ENCODE measurements at places on chromosomes 16 and 17.

- peak; percentile 27 for DNase-seq
These were observed 453.3 kb downstream of the KCNJ2 start for GRCh38 chr17:70622368-70623260.

GRCh38 chr16:54458923-54459322 lies 172.3 kb upstream of the IRX3 start:
- DNase-seq = no peak

- DNase-seq = no peak
These were observed 9.2 kb downstream of the CHD3 start for GRCh38 chr17:7897773-7898172.

- no peak for DNase-seq
These were observed 2.0 kb downstream of the TTYH2 start for GRCh38 chr17:74215342-74215727.

- DNase-seq = no peak
These were observed 2.5 kb upstream of the ATP6V0C start for GRCh38 chr16:2511128-2511800.

DNA sequence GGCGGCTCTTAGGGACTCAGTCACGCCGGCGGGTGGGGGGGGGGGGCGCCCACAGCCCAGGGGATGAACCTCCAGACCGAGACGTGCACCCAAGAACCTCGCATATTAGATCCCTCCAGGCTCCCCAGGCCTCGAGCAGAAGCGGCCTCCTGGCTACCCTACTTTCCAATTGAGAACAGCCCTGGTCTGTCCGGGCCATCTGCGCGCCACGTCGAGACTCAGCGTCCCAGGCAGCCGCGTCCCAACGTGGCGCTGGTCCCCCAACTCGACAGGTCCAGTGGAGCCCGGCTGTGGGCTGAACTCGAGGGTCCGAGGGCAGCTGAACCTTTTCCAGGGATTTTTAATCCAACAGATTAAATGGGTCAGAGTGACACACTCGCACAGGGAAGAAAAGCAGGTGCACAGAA lies 2.3 kb upstream of the IRX3 start:
- no peak for DNase-seq

DNA sequence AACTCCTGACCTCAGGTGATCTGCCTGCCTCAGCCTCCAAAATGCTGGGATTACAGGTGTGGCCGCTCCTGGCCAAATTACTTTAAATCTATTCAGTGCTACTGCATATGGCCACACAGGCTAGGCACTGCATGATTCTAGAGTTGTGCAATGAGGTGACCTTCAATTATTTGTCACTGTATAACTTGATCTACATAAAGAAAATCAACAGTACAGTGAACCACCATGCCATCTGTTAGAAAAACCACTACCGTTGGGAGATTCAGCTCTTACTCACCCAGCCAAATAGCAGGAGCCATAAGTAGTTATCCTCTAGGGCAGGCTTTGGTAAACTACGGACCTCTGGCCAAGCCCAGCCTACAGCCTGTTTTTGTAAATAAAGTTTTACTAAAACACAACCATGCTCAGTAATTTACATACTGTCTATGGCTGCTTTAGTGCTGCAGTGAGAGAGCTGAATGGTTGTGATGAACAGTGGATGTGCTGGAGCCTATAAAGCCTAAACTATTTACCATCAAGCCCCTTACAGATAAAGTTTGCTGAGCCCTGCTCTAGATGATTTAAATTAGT lies 40.7 kb upstream of the TANC2 start:
- DNase-seq = no peak

- DNase-seq = peak; percentile 36
These were observed 654 bp downstream of the TNFAIP1 start for GRCh38 chr17:28335959-28336871.

- no peak for DNase-seq
These were observed 36.3 kb downstream of the OR1D5 start for GRCh38 chr17:3026856-3027751.

DNA sequence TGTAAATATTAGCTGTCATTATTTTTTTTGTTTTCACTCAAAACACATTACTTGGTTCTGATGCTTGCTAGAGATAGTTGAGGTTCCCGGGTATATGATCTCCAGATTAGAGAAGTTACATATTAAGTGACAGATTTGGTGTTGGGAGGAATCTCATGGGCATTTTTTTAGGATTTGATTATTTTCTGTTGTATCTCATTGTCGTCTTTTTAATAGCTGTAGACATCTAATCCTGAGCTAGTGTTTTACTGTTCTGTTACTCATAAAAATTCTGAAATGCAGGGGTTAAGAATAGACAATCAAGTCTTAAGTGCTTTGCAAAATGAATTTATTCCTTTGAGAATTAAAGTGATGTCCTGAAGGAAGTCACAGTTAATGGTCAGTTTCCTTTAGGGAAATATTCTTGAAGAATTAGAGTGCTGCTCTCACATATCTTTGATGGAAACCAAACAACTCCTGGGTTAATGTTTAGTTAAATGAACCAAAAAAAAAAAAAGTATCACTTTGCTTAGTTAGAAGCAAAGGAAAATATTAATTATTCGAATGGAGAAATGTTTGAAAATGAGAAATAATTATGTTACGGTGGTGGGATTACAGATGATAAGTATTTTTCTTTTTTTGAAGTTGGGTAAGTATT lies 251.7 kb upstream of the CACNG5 start:
- no peak for DNase-seq

- DNase-seq = no peak
These were observed 10.1 kb downstream of the SLC7A6 start for GRCh38 chr16:68274441-68274840.

GRCh38 chr16:30882429-30883310 lies 11.2 kb downstream of the BCL7C start:
- DNase-seq = no peak

GRCh38 chr16:56201030-56201429 lies 9.7 kb downstream of the GNAO1 start:
- DNase-seq = no peak

- DNase-seq = no peak
These were observed 48.0 kb downstream of the N4BP1 start for GRCh38 chr16:48561960-48562393.

DNA sequence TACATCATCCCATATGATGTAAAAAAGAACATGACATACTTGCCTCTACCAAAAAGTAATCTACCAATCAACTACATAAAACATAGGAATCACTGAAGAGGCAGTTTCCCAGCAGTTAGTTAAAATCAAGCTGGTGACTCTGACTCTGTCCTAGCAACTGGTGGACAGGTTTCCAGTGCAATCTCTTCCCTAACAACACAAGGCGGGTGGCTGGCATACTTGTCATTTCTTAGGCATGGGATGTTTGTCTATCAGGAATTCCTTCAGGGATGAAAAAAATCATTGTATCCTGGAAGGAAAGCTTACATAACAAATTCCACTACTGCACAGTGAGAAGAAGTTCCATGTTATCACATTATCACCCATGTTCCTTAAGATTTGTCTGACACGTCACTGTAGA lies 50.9 kb downstream of the HELZ start:
- DNase-seq = no peak

DNA sequence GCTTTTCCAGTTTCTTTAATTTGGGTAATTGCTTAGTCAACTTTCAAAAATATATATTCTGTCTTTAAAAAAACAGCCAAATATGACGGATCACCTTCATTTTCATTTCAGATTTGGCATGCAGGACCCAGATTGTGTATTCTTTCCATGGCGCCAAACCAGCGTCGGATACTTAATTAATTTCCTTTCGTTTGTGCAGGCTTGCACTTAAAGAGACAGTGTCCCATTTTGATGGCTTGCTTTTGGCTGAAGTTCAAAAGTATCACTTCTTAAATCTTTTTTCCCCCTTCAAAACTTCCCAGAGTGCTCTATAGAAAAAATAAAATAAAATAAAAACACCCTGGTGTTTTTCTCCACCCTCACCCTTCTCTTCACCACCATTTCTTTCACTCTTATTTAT lies 394.5 kb upstream of the SOX9 start:
- no peak for DNase-seq

GRCh38 chr16:73306901-73307413 lies 259.0 kb upstream of the ZFHX3 start:
- DNase-seq = no peak

DNA sequence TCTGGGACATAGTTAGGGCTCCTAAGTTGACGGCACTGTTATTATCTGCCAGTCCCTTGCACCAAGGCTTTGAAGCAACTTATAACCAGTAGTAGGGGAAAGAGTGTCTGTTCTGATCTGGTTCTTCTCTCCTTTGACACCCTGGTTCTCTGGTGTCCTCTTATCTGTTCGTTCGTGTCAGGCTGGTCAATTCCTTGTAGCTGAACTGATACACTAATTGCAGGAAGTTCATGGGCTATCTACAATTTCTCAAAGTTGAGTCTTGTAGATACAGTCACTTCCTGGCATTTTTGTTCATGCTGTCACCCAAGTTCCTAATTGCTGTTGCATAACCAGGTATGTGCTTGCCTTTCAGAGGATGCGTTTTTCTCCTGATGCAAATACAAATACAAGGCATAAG lies 17.3 kb upstream of the MYO1D start:
- no peak for DNase-seq

DNA sequence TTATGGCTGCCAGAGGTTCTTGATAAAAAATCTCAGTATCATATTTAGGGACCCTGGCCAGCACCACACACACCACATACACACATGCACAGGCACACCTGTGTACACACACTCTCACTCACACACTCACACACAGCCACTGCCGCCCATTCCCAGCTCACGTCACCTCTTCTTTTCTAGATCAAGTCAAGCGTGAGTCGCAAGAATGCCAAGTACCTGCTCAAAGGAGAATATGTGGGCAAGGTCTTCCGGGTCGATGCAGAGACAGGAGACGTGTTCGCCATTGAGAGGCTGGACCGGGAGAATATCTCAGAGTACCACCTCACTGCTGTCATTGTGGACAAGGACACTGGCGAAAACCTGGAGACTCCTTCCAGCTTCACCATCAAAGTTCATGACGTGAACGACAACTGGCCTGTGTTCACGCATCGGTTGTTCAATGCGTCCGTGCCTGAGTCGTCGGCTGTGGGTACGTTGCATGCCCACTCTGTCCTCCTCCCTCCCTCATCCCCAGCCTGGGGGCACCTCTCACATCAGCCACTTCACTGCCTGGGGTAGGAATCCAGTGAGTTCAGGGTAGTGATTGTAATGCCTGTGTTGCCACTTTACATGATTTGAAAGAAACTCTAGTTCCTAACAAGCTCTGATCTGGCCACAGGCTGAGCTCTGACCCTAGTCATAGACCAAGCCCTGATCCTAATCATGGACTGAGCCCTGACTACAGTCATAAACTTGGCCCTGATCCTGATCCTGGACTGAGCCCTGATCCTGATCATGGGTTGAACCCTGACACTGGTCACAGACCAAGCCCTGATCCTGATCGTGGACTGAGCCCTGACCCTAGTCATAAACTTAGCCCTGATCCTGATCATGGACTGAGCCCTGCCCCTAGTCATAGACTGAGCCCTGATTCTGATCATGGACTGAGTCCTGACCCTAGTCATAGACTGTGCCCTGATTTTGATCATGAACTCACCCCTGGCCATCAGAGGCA lies 20.4 kb downstream of the CDH5 start:
- no peak for DNase-seq

GRCh38 chr17:21061971-21062526 lies 19.2 kb upstream of the USP22 start:
- no peak for DNase-seq

DNA sequence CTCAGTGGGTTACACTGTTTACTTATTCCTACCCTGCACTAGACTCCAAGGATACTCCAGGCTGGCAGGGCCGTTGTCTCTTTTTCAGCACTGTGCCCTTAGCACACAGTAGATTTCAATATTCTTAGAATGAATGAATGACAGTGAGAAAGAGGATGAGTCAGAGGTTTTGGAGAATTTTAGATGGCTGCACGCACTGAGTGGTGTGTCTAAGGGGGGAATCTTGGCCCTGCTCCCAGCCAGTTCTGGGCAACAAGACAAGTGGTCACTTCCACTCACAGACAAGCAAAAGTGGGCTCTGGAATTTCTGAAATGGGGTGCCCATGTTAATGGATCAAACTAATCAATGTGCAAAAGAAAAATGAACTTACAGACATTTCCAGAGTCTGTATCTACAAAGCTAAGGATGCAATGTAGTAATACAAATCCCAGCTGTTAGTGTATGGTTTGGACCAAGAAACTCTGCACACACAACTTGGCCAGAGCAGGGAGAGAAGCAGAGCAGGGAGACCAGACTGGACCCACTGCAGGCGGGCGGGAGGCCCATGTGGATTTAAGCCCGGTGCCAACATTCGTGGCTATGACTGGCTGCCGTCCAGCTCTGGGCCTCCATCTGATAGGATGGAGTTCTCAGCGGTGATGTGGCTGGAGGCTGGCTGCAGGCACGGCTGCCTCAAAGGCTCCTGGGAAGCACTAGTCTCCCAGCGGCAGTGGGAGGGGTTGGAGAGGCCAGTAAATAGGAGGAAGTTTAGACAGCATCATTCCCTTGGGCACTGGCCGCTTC lies 95.6 kb upstream of the CDYL2 start:
- no peak for DNase-seq
